ENCODE measurements at places on chromosomes 2 and 18.
A peak's percentile ranks its signal among the peaks of the same experiment; 100 is the strongest.

DNA sequence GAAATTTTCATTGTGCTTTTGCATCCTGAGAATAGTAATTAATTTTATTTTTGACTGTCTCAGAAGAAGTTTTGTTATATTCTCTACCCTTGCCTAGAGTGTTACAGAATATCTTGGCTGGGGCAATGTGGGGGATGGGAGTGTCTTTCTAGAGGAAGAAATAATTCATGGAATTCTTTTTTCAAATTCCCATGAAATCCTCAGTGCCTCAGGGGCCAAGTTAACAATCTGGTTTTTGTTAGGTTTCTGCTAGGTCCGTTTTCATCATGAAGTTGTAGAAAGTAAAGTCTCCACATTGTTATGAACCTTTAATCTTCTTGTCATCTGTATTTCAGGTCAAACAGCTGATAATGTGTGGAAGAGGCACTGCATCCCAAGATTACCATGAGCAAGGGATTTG lies 145.6 kb upstream of the GYPC start:
- no peak for DNase-seq

- no peak for DNase-seq
These were observed 88.5 kb upstream of the UXS1 start for GRCh38 chr2:106282462-106283170.

DNA sequence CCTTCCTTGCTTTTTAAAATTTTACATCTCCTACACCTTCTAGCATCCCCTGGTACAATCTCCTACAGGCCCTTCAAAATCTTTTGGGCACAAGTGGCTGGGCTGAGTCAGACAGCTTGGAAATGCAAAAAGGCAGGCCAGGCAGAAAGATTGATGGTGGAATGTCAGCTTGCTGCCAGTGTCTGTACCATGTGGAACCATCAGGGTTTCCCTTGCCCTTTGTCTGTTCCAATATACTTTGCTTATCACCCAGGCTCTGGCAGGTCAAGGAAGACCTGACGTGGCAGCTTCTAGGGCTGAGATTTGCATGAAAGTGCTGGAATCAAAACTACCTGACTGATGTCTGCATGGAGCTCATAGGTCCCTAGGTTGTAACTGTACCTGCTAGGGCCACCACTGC lies 33.3 kb downstream of the GPR39 start:
- no peak for DNase-seq

DNA sequence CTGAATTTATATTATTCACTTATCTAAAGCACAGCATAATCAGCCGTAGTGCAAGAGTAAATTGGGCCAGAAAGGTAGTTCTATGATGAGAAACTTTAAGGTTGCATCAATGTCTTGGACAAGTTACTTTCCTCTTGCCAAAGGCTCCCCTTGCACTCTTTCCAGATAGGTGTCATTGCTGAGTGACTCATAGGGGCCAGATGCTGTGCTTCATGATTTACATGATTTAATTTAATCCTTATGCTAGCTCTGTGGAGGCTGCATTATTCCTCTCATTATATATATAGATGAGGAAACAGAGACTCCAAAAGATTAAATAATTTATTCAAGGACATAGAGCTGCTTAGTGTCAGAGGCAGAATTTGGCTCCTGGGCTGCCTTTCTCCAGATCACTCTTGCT lies 5.0 kb downstream of the CFAP221 start:
- DNase-seq, result no peak

DNA sequence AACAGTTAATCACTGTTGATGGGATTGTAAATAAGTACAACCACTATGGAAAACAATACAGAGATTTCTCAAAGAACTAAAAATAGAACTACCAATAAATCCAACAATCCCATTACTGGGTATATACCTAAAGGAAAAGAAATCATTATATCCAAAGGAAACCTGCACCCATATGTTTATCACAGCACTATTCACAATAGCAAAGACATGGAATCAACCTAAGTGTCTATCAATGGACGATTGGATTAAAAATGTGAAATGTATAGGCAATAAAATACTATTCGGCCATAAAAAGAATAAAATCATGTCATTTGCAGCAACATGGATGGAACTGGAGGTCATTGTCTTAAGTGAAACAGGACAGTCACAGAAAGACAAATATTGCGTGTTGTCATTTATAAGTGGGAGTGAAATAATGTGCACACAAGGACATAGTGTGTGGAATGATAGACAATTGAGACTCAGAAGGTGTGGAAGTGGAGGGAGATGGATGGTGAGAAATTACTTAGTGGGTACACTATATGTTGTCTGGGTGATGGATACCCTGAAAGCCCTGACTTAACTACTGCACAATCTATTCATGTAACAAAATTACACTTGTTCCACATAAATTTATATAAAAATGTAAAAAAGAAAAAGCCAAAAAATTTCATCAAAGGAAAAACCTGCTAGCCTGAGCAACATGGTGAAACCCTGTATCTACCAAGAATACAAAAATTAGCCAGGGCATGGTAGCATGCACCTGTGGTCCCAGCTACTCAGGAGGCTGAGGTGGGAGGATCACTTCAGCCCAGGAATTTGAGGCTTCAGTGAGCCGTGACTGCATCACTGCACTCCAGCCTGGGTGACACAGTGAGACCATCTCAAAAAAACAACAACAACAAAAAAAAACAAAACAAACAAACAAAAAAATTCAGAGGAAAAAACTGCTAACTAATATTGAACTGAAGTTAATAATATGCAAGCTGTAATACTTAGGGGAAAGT lies 12.6 kb downstream of the APOB start:
- no peak for DNase-seq

DNA sequence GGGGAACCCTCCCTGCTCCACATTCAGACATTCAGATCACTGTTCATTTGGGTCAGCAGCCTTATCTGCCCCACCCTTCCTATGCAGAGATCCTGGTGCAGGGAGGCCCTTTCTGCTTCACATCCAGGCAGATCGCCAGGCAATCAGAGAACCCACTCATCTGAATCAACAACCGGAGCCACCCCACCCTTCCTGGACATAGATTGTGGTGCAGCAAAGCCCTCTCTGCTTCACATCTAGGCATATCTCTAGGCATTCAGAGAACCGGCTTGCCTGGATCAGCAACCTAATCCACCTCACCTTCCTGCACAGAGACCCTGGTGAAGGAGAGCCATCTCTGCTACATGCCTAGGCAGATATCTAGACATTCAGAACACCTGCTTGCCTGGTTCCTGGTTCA lies 184.5 kb upstream of the CNTNAP5 start:
- no peak for DNase-seq

DNA sequence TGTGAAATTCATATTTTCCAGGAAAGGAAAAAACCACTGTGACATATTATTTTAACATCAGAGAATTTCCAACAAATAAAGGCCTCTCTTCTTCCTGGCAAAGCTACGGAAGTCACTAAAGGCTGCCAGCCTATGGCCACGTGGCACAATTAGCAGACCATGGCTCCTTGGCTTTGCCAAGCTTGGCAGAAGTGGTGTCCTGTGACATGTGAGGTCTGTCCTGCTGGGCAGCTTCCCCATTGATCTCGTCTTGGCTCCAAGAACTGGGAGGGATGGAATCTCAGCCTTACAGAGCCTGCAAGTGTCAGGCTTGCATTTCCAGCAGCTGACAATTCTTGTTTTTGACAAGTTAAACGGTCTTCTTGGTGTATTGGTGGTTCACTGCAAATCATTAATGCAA lies 226.9 kb upstream of the THSD7B start:
- DNase-seq, result peak; percentile 65

DNA sequence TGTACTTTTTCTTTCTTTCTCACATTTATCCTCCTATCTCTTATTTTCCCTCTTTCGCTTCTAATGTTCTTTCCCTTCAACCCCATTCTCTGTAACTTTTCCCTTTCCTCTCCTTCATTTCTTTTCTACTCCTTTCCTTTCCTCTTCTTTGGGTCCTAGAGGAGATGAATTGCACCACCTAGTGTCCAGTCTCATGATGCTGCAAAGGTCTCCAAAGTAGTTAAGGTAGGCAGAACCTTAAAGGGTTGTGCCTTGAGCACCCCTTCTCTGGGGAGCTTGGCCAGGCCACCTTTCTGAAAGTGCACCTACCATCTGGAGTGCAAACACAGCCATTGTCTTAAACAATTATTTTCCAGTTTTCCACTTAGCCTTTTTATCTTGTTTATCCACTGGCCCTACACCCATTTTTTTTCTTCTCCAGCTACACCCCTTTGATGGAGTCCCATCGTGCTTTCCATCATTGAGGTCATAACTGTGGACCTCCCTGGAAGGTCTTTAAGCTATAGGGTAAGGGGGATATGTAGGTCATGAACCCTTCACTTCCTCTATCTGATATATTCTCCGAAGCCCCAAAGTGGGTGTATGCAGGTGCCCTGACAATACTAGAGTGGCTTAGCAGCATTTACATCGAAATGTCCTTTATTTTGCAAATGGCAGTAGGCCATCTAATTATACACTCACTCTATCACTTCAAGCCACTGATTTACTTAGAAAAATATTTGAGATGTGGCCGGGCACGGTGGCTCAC lies 155.9 kb downstream of the ESCO1 start:
- DNase-seq, result no peak

GRCh38 chr2:57656198-57656597 lies 390.4 kb upstream of the VRK2 start:
- DNase-seq, result no peak

DNA sequence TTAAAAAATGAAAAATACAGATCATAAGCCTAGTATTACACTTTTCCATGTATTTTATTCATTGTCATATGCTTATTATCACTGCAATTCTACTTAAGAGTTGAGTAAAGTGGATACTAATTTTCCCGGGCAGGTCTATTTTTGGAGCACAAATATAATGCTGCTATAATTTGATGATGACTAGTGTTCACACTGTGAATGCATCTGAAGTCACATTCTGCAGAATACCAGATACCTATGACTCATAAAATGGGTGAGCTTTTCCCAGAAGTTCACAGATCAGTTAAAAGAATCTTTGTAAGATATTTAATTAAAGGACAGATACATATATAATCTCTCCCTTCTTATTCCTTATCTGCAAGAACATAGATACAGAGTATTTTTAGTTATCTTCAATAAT lies 79.8 kb upstream of the MC4R start:
- no peak for DNase-seq

DNA sequence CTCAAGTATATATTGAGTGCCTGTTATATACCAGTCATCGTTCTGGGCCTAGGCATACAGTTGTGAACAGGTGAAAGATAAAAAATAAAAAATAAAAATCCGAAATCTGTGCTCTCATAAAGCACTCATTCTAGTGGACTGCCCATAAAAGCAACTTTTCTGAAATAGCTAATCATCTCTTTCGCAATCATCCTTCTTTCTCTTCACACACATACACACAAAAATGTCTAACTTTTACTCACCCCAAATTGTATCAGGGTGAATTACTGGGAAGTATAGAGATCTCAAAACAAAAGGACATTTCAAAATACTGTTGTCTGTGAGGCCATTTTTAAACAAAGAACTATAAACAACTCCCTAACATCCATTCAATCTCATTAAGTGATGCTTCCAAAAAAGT lies 29.6 kb upstream of the ORC2 start:
- no peak for DNase-seq

- no peak for DNase-seq
These were observed 571 bp downstream of the EEF1B2 start for GRCh38 chr2:206160125-206160806.

GRCh38 chr2:34025196-34025595 lies 426.1 kb upstream of the FAM98A start:
- DNase-seq, result no peak

DNA sequence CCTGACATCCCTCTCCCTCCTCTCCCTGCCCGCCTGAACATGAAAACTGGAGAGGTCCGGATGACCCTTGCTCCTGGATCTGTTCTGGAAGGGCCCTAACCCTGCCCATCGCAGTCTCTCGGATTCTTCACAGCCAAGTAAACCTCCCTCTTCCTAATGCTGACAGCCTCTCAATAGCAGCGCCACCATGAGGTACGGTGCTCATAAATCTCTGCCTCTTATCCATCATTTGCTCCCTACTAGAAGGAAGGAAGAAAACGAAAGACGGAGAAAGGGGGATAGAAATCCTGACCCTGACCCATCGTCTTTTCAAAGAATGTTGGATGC lies 257.9 kb downstream of the BCL11A start:
- no peak for DNase-seq

GRCh38 chr2:42810971-42811811 lies 18.8 kb upstream of the HAAO start:
- DNase-seq, result peak; percentile 69

DNA sequence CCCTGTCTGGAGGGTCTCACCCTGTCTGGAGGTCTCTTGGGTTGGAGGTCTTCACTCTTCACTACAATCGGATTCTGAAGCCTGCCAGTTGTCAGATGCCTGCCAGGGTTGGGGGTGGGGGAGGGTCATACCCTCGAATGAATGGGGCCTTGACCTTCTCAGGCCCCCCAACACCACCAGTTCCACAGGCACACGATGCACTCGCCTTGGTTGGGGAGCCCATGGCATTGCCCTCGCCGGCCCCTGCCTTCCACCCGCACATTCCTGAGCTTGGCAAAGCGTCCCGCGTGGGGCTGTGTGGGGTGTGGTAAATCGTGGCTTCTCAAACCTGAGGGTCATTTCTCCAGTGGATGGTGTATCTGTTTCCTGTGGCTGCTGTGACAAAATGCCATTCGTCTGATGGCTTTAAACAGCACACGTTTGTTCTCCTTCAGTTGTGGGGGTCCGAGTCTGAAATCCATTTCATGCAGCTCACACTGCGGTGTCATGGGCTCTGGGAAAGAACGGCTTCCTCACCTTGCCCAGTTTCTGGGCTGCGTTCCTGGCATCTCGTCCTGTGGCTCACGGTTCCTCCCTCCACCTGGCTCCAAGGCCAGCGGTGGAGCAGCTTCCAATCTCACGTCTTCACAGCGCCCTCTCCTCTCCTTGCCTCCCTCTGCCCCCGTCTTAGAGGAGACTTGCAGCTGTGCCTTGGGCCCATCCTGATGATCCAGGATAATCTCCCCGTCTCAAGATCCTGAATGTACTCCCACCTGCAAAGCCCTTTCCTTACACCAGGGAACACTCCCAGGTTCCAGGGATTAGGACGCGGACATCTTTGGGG lies 38.0 kb upstream of the HPCAL1 start:
- DNase-seq, result no peak

DNA sequence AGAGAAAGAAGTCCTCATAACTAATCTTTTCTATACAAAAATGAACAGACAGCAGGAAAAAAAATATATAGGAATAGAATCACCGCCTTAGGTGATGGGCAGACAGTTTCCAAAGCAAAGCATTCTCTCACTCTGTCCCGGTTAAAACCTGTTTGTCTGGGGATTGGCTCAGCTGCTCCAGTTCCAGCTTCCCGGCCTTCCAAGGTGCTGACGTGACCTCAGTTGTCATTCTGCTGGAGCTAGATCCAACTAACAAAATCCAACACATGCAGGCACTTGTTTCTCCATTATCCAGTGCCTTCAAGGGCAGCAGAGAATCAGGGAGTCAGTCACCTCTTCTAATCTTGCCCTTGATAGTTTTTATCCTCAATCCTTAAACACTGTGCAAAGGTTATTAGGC lies 52.8 kb downstream of the IKZF2 start:
- peak; percentile 43 for DNase-seq
